MV-4-11 (cell line): ENCODE measurements at places on chromosomes 2 and 18.

- no peak for DNase-seq
Observed at GRCh38 chr2:121884511-121884921, 129.1 kb downstream of the TSN start.

DNA sequence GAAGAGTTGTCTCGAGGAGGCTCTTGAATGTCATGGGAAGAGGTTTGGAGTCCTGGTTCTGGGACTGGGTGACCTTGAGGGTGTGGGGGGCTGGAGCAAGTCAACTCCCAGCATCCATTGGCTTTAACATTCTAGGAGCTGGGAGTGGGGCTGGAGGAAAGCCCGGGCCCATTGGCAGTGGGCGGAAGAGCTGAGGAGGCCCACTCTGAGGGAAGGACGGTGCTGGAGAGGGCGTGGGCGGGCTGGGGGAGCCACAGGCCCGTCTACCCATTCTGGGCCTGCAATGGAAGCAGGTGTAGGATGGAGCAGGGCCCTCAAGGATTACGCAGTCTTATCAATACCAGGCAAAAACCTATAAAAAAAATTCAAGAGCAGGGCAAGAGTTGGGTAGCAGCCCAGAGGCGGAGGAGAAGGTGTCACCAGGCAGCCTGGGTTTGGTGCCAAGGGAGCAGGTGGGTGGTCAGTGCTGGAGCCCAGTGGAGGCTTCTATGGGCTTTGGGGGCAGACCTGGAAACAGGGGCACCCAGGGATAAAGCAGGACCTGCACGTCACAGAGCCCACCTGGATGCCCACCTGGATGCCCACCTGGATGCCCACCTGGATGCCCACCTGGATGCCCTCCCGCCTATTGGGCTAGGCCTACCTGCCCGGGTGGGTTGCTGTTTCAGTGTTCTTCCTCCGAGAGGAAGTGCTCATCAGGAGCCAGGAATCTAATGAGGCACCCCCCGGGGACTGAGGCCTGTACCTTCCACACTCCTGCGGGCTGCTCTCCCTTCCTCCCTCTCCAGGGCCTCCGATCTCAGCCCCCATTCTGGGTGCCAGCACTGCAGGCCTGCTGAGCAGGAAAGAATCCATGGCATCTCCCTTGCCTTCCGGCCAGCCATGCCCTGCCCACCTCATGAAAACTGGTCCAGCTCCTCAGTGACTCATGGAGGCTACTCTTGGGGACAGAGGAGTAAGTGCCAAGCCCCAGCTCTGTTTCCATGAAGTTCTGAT lies 71.3 kb downstream of the CTIF start:
- no peak for DNase-seq

- DNase-seq: peak; percentile 9
Observed at GRCh38 chr2:191786694-191787093, 60.2 kb downstream of the CAVIN2 start.

DNA sequence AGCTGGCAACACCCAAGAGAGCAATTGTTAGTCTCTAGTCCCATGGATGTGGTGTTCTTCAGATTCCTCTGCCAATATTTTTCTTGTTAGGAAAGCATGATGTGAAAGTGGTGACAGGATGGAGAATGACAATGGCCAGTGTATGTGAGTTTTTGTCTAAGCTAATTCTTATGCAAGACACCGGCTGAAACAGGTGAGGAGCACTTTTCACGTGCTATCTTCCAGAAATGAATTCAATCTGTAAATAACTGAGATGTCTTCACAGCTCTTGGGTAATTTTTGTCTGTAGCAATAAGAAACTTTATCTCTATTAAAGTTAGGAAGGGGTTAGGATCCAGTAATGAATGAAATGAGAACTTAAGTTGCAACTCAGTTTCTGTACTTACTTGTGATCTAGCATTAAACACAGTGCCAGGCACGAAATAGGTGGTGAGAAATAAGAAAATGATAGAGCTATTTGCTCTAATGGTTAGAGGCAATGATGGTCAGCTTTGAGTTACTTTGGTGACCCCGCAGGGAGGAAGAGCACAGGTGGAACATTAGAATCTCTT lies 676 bp upstream of the AGPS start:
- DNase-seq: no peak

- no peak for DNase-seq
Observed at GRCh38 chr2:225998116-225998515, 598.6 kb downstream of the NYAP2 start.

- DNase-seq: no peak
Observed at GRCh38 chr2:4190548-4190947, 487.2 kb downstream of the DCDC2C start.

DNA sequence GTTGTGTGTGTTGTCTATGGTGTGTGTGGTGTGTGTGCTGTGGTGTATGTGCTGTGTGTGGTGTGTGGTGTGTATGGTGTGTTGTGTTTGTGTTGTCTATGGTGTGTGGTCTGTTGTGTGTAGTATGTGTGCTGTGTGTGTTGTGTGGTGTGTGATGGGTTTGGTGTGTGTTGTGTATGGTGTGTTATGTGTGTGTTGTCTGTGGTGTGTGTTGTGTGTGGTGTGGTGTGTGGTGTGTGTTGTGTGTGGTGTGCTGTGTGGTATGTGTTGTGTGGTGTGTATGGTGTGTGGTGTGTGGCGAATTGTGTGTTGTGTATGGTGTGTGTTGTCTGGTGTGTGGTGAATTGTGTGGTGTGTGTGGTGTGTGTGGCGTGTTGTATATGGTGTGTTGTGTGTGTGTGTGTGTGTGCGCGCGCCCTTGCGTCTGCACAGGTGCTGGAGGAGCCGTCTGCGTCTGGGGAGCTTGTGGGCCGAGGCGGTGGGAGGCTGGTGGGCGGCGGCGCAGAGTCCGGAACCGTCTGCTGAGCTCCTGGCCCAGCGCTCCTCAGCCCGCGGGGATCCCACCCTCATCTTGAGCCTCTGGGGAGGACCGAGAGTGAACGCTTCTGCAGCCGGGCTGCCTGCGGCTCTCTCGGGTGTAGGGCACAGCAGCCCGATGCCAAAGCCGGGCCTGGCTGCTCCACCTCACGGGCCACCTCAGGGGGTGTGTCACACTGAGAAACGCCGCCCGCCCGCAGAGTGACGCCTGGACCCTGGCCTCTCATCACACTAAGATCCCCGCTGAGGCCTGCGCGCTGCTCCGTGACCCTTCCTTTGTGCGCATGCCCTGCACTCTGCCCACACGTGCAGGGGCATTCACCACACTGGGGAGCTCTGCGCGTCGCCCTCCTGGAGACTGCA lies 8.8 kb upstream of the ADI1 start:
- DNase-seq: no peak

GRCh38 chr2:156883804-156884203 lies 373.7 kb upstream of the GALNT5 start:
- no peak for DNase-seq

- DNase-seq: peak; percentile 77
Observed at GRCh38 chr2:121197369-121198091, 87.5 kb downstream of the TFCP2L1 start.

DNA sequence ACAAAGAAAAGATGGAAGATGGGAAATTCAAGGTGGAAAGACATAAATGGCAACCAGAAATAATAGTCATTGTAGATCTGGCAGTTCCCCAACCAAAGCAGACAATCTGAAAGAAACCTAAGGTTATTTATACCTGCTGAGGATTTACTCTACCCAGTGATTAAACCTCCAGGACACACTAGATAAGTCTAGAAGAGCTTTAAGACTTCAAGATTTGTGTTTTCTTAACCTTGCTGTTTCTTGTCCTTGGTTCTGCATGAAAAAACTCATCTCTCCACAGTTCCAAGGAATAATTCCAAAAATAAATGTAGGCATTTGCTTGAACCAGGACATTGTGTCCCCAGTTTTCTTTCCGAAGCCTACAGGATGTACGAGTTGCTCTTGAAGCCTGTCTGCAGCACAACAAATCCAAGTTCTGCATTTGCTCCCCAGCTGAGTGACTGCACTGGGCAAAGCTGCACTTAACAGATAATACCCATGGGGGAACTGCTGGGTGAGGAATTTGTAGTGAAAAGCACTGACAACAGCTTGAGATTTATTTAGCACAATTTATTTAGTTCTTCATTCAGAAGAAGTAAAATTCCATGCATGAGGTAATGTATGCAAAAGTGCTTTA lies 19.8 kb downstream of the DTNA start:
- no peak for DNase-seq

GRCh38 chr2:159124441-159124911 lies 156.0 kb downstream of the TANC1 start:
- peak; percentile 90 for DNase-seq

DNA sequence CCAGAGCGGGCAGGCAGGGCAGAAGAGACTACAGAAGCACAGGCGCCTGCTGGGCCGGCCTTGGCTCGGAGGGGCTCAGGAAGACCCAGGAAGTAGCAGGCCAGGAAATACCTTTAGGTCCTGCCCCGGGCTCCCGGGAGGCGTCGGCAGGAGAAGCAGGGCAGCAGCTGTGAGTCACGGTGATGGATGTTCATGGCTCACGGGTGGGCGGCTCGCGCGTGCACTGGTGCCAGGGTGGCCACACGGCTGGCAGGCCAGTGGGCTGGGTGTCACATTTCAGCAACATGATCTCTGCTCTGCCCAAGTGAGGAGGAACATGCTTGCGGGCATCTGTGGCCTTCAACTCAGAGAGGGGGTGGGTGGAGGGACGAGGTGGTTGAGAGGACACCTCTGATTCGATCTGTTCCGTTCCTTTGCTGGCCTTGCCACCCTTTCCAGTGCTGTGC lies 139.3 kb downstream of the KLHL29 start:
- no peak for DNase-seq

GRCh38 chr2:12507295-12507694 lies 209.4 kb upstream of the TRIB2 start:
- DNase-seq: peak; percentile 97

- peak; percentile 30 for DNase-seq
Observed at GRCh38 chr18:56789004-56789888, 138.1 kb downstream of the WDR7 start.

- DNase-seq: no peak
Observed at GRCh38 chr2:63345285-63345633, 243.0 kb downstream of the WDPCP start.

- peak; percentile 32 for DNase-seq
Observed at GRCh38 chr18:76568731-76569130, 73.7 kb upstream of the ZNF516 start.

GRCh38 chr2:69190743-69191404 lies 177.9 kb downstream of the ANTXR1 start:
- no peak for DNase-seq

DNA sequence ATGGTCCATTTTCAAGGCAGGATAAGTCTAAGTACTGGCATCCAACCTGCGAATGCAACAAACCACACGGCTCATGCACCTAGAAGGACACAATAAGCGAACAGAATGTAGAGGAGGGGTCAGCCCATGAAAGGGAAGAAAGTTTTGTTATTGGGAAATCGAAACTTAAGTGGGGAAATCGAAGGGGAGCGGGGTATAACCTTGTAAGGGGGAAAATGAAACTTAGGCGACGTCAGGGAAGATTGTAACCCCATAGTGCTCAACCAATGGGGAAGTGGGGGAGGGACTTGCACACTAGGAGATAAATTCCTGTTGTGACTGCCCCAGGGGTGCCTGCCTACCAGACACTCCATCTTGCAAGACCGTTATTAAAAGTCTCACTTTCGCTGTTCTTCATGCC lies 15.6 kb upstream of the OTOF start:
- DNase-seq: peak; percentile 90

GRCh38 chr18:23930002-23930401 lies 84.6 kb upstream of the TTC39C start:
- no peak for DNase-seq
